Activated naive CD8-positive, alpha-beta T cell treated with anti-CD3 and anti-CD28 coated beads for 36 hours (primary cell): ENCODE measurements at places on chromosomes 13 and 19. TPM values are rescaled to one million over a fixed set of nuclear protein-coding genes. Genes with fewer than 3 reads are reported as not detected.

ZNF541 gene
- total RNA-seq = 0.19 TPM

SLC1A6 gene
- total RNA-seq = not detected

ZFP14 gene
- 1.2 TPM for total RNA-seq

GRCh38 chr13:64529874-64530485, 2700.2 kb downstream of the PCDH9 start:
- no peaks in the 10 kb centered on the region for H3K27me3 ChIP-seq
- no peaks in the 10 kb centered on the region for H3K4me1 ChIP-seq
- no peaks in the 10 kb centered on the region for H3K36me3 ChIP-seq
- H3K27ac ChIP-seq = no peak overlapping the region

GRCh38 chr13:20148501-20149183, 12.2 kb downstream of the GJA3 start:
- no peaks in the 10 kb centered on the region for H3K36me3 ChIP-seq
- H3K27me3 ChIP-seq = peaks cover 6% of the 10 kb centered on the region
- H3K4me1 ChIP-seq = no peaks in the 10 kb centered on the region

ZNF100 gene
- total RNA-seq = 23.4 TPM

DNA sequence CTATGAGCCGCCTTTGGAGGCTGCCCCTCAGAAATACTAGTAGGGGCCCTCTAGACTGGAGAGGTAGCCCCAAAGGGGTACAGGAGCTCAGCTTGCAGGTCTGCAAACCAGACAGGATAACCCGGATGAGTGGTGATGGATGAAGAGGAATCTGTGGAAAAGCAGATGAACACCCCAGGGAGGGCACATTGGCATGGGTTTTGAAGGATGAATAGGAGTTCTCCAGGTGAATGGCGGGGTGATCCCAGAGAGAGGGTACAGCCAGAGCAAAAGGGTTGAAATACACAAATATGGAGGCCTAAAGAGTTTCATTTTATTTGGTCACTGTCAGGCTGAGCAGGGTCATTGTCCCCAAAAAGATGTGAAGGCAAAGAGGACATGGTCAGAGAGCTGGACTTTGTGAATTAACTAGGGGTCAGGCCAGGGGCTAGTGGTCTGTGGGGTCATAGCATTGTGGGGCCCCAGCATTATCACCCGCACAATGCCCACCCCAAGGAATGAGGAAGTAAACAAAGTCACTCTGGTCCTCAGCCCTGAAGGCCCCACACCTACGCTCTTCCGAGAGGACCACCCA, 4.8 kb downstream of the NR2F6 start:
- H3K36me3 ChIP-seq = no peaks in the 10 kb centered on the region
- DNase-seq = no peak
- no peaks in the 10 kb centered on the region for H3K27me3 ChIP-seq

- peaks cover 2% of the 10 kb centered on the region for H3K36me3 ChIP-seq
- peaks cover 93% of the 10 kb centered on the region for H3K27me3 ChIP-seq
- H3K4me3 ChIP-seq = peak overlapping the region; percentile 16
- H3K27ac ChIP-seq = no peak overlapping the region
- H3K4me1 ChIP-seq = peaks cover 36% of the 10 kb centered on the region
- no peak for DNase-seq
Observed at GRCh38 chr13:78608252-78608687, 4.9 kb upstream of the POU4F1 start.

GPR18 gene
- 17.6 TPM for total RNA-seq

SHISA2 gene
- total RNA-seq = 0.26 TPM

- peaks cover 60% of the 10 kb centered on the region for H3K27me3 ChIP-seq
- peaks cover 13% of the 10 kb centered on the region for H3K4me1 ChIP-seq
- no peak overlapping the region for H3K27ac ChIP-seq
- peak overlapping the region; percentile 16 for H3K4me3 ChIP-seq
Observed at GRCh38 chr13:112204346-112205327, 137.7 kb downstream of the SOX1 start.

- no peak overlapping the region for H3K27ac ChIP-seq
- no peak overlapping the region for H3K4me3 ChIP-seq
- no peaks in the 10 kb centered on the region for H3K36me3 ChIP-seq
- no peak for DNase-seq
- no peaks in the 10 kb centered on the region for H3K4me1 ChIP-seq
Observed at GRCh38 chr13:69155136-69155535, 952.5 kb upstream of the ATXN8OS start.

KCNN4 gene
- total RNA-seq = 38.9 TPM

FUT6 gene
- not detected for total RNA-seq

HIPK4 gene
- not detected for total RNA-seq

- no peak overlapping the region for H3K4me3 ChIP-seq
- DNase-seq = no peak
- no peak overlapping the region for H3K27ac ChIP-seq
- H3K36me3 ChIP-seq = no peaks in the 10 kb centered on the region
- peaks cover 16% of the 10 kb centered on the region for H3K4me1 ChIP-seq
Observed at GRCh38 chr13:50798923-50799322, 44.6 kb downstream of the DLEU7 start.

- H3K4me3 ChIP-seq = no peak overlapping the region
- H3K27ac ChIP-seq = no peak overlapping the region
- no peak for DNase-seq
- no peaks in the 10 kb centered on the region for H3K36me3 ChIP-seq
- no peaks in the 10 kb centered on the region for H3K27me3 ChIP-seq
Observed at GRCh38 chr13:98324105-98324504, 147.0 kb upstream of the RNF113B start.

DNA sequence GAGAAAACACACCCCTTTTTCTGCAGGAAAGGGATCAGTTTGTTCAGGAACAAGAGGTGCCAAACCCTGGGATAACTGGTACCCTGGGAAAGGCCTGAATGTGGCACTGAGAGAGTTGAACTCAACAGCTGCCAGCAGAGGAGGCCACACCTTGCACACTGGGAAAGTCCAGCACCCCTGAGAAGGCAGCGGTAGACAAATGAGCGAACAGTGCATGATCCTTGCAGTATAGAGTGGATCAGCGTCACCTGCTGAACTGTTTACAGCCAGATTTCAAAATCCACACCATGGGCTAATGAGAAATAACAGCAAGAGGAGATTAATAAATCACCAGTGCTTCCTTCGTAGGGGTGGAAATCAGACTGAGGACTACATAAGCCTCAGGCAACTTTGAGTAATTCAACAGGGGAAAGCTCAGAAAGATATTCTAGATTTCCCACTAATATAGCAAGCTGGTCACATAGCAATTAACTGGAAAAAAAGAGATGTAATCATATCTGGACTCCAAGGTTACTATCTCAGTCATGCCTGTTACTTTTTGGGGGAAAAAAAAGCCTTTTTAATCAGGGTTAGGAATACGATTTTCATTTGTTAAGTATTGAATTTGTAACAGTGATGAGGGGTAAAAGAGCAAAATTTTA, 52.0 kb downstream of the DCT start:
- no peak overlapping the region for H3K4me3 ChIP-seq
- DNase-seq = no peak
- peaks cover 5% of the 10 kb centered on the region for H3K36me3 ChIP-seq
- H3K27me3 ChIP-seq = peaks cover under 1% of the 10 kb centered on the region

DNA sequence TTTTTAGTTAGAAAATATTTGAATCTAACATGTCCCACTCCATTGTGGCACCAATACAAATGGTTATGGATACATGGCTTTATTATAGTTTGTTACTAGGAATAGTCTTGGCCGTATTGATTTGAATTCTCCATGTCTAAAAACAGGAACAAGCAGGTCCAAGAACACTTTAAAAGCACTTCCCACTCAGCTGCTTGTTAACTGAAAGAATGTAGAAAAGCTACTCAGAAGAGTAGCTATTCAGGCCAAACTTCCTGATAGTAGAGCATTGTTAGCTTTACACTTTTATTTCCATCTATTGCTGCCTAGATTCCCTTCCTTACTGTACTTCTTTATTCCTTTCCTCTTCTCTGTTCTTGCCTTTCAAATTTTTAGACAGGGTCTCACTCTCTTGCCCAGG, 6.9 kb downstream of the PIBF1 start:
- DNase-seq = no peak
- no peak overlapping the region for H3K27ac ChIP-seq
- H3K36me3 ChIP-seq = peaks cover 34% of the 10 kb centered on the region
- no peak overlapping the region for H3K4me3 ChIP-seq
- H3K4me1 ChIP-seq = peaks cover 20% of the 10 kb centered on the region

ZNF285 gene
- 1.8 TPM for total RNA-seq

DNA sequence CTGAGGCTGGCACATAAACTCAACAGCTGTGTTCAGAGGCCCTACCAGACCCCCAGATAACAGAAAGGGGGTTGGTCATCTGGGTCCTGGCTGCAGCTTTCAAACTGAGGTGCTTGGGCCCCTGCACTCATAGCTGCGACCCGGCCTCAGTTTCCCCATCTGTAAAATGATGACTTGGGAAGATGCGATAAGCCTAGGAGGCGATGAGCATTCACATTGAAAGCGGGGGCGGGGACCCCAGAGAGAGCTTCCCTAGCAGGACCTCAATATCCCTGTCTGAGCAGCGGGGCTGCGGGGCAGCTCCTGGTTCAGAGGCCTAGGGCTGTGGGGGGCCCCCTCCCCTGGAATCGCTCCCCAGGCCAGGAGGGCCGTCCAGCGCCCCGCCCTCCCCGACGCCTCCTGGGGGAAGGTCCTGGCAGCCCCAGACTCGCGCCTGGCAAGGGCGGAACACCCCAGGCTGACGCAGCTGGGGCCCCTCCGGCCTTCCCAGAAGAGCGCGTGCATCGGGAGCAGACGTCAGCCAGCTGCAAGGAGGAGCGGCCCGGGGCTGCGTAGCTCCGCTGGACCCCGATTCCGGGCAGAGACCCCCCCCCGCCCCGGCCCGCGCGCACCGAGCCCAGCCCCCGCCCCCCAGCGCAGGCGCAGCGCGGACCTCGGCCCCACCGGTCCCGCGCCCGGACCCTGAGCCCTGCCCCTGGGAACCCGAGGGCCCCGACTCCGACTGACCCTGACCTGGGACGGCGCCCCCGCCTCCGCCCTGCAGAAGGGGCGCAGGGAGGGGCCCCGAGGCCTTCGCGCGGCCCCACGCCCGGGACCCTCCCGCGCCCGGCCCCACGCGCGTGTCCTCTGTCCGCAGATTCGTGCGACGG, 3.5 kb downstream of the FSTL3 start:
- peak overlapping the region; percentile 73 for H3K4me3 ChIP-seq
- peak overlapping the region; percentile 60 for H3K27ac ChIP-seq
- peaks cover 23% of the 10 kb centered on the region for H3K27me3 ChIP-seq
- peaks cover 3% of the 10 kb centered on the region for H3K4me1 ChIP-seq

GRCh38 chr19:10353793-10354391, 14.5 kb upstream of the ICAM3 start:
- no peaks in the 10 kb centered on the region for H3K27me3 ChIP-seq
- H3K27ac ChIP-seq = no peak overlapping the region
- H3K36me3 ChIP-seq = peaks cover 22% of the 10 kb centered on the region
- H3K4me3 ChIP-seq = no peak overlapping the region
- peak; percentile 63 for DNase-seq

- no peaks in the 10 kb centered on the region for H3K27me3 ChIP-seq
- H3K36me3 ChIP-seq = no peaks in the 10 kb centered on the region
- no peak for DNase-seq
- no peak overlapping the region for H3K27ac ChIP-seq
- no peak overlapping the region for H3K4me3 ChIP-seq
Observed at GRCh38 chr13:53060840-53061490, 32.4 kb downstream of the OLFM4 start.

GRCh38 chr19:35106291-35106583, 9.4 kb upstream of the FXYD3 start:
- no peak for DNase-seq
- H3K27ac ChIP-seq = peak overlapping the region; percentile 43
- H3K4me3 ChIP-seq = no peak overlapping the region

DNA sequence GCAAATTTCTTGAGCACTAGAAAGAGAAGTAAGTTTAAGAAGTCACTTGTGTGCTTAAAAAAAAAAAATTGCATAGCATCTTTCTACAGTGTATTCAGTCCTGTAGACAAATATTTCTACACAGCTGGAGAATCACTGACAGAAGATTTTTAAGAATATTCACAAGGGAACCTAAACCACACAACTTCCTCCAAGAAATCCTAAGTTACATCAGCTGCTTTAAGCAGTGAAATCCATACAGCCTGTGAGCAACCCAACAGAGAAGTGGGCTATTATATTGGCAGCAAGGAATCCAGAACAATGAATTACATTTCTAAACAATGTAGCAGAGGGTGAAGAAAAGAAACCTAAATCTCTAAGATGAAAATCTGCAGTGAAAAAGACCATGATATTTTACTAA, 1.5 kb downstream of the DOCK9 start:
- no peak overlapping the region for H3K4me3 ChIP-seq
- H3K36me3 ChIP-seq = no peaks in the 10 kb centered on the region
- H3K27ac ChIP-seq = no peak overlapping the region
- H3K4me1 ChIP-seq = peaks cover 70% of the 10 kb centered on the region
- DNase-seq = no peak

GRCh38 chr13:40420160-40420740, 246.2 kb downstream of the FOXO1 start:
- no peak overlapping the region for H3K4me3 ChIP-seq
- DNase-seq = no peak
- H3K27ac ChIP-seq = no peak overlapping the region
- H3K36me3 ChIP-seq = peaks cover 4% of the 10 kb centered on the region
- peaks cover 10% of the 10 kb centered on the region for H3K4me1 ChIP-seq

TMEM221 gene
- not detected for total RNA-seq

DNA sequence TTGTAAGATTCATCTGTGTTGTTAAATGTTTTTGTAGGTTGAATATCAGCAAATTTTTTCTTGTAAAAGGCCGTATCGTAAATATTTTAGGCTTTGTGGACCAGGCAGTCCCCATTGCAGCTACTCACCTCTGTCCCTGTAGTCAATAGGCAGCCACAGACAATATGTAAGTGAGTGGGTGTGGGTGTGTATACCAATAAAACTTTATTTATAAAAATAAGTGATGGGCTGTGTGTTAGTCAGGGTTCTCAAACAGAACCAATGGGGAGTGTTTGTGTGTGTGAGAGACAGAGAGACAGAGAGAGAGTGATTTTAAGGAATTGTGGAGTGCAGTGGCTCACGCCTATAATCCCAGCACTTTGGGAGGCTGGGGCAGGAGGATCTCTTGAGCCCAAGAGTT, 37.6 kb upstream of the NFIC start:
- no peaks in the 10 kb centered on the region for H3K4me1 ChIP-seq
- no peak overlapping the region for H3K4me3 ChIP-seq
- H3K27ac ChIP-seq = no peak overlapping the region
- no peaks in the 10 kb centered on the region for H3K27me3 ChIP-seq
- DNase-seq = no peak
